ENCODE measurements at places on chromosomes 3 and 15.
A peak's percentile ranks its signal among the peaks of the same experiment; 100 is the strongest.

- DNase-seq = no peak
Observed at GRCh38 chr15:36584511-36584910, 5.1 kb downstream of the CDIN1 start.

DNA sequence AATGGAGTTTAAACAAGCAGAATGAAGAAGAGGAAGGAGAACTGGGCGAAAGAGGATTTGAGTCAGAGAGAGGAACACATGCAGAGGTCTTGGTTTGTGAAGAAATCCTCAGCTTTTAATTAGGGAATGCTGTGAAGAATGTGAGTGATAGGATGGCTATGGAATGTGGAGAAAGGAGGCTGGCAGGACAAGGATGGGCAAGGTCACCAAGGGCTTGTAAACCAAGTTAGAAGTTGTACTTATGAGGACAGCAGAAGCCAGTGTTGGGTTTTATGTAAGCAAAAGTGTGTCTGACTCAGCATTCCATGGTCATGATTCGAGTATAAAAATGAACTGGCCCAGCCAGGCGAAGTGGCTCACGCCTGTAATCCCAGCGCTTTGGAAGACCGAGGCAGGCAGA lies 60.0 kb upstream of the IL12A start:
- no peak for DNase-seq

DNA sequence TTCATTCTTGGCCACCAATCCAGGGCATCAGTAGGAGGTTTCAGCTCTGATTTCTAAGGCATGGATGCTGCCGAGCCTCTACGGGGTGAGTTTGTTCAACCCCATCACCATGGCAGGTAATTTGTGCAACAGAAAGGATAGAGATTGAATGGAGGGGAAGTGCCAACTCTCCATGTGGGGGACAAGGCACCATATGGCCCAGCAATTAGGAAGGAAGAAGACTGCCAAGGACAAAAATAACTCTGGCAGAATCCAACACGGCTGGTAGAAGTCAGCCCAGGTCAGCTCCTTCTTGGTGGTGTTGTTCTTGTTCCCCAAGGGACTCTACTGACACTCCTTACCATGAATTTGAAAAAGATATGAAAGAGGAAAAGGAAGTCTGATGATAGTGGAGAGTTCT lies 503.9 kb downstream of the MAGI1 start:
- DNase-seq = no peak

DNA sequence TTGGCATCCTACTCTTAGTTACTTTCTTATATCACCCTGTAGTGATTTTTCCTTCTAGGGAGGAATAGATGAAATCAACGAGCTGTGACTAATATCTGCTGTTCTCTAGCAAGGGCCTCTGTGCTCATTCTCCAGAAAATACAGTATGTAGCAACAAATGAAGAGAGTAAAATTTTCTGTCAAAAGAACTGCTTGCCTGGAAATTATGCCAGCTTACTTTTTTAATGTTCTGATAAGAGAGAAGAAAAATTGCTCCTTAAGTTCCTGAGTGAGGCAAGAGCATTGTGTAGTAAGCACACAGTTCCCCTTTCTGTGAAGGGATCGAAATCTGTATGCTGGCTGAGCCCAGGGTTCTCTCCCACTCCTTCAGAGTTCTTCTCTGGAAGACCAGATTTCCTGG lies 51.4 kb upstream of the GK5 start:
- DNase-seq = no peak

- DNase-seq = no peak
Observed at GRCh38 chr3:179068779-179069530, 2.7 kb downstream of the ZMAT3 start.

DNA sequence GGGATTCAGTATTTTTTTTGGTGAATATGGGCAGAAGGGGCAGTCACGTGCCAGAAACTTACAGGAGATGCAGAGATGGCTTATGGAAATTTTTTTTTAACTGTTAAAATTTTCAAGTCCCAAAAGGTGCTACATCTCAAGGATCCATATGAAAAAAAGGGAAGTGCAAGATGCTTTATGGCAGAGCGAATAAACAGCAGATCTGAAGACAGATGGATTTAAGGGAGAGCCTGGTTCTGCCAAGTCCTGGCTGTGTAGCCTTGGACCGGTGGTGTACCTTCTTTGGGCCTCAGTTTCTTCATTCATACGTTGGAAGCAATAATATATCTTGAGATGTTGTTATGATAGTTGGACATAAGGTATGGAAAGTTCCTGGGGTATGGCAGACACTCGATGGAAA lies 91.5 kb upstream of the ARRDC4 start:
- DNase-seq = no peak

- peak; percentile 32 for DNase-seq
Observed at GRCh38 chr3:9955067-9955502, 2.9 kb upstream of the PRRT3 start.

- no peak for DNase-seq
Observed at GRCh38 chr3:44058022-44058867, 183.4 kb upstream of the TOPAZ1 start.

GRCh38 chr3:16379838-16380237 lies 114.8 kb downstream of the OXNAD1 start:
- DNase-seq = no peak

DNA sequence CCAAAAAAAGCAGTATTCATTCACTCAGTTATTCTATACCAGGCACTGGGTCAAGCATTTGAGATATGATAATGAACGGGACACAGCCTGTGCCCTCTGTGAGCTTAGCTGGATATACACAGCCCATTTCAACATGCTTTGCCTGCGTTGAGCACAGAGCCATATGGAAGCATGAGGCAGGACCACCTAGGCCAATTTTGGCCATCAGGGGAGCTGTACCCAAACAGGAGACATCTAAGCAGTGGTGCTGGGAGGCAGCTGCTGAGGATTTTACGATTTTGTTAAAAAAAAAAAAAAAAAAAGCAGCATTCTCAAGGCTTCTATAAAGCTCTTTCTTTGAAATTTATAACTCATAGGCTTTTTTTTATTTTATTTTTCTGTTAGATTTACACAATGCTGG lies 87.2 kb upstream of the SLC2A2 start:
- no peak for DNase-seq

GRCh38 chr3:14323401-14324223 lies 78.8 kb upstream of the SLC6A6 start:
- no peak for DNase-seq

DNA sequence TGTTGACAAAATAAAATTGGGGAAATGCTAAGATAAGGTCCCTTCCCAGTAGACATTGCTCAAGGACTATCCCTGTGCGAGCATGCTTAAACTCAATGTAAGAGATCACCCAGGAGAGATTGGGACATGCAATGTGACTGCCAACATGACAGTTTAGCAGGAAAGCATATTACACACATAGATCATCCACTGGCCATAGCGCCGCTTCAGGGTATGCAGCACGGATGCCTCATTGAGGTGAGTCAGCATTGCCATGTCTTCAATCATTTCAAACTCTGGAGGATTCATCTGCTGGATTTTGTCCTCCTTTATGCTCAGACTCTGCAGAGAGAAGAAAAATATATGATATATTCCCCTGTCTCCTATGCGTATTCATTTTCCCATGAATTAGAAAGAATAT lies 8.9 kb downstream of the MYH15 start:
- no peak for DNase-seq

DNA sequence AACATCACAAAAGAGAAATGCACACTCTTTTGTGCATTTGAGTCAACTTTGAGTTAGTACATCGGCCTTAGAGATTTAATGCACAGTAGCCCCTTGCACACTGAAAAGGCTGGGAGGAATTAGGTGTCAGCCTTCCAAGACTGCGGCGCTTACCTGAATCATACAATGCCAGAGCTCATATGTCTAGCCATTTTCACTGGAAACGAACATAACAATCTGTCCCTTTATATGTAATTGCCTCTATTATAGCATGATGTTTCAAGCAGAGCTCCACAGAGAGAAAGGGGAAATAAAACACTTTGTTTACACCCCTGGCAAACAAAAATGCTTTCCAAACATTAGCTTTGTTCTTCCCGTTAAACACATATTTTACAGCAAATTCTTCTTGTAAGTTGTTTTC lies 315.7 kb upstream of the SLCO3A1 start:
- DNase-seq = no peak

DNA sequence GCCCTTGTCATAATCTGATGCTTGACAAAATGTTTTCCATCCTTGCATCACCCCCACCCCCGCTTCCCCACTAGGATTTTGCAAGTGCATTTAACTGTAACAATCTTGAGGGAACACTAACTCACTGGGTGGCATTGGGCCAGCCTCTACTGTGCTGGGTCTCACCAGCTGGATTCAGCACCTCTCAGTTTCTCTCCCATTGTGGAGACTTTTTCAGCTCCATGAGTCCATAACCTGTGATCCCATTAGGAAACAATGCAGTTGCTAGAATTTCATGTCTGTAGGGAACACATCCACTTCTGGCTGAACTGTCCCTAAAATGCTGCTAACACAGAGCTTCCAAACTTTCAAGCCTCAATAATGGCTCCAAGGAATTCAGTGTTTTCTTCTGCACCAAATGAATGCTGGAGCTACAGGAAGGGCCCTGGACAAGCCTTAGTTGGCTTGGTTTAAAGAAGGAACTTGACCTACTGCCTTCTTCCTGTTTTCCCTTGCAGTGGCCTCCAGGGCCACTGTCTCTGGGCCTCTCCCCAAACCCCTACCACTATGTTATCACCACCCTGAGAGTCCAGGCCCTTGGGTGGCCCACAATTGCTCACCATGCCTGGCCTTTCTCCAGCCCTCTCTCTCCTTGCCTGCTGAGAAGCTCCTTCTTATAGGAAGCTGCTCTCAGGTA lies 15.6 kb downstream of the CYP19A1 start:
- DNase-seq = no peak

- DNase-seq = no peak
Observed at GRCh38 chr3:114660124-114660523, 366.3 kb downstream of the TIGIT start.

DNA sequence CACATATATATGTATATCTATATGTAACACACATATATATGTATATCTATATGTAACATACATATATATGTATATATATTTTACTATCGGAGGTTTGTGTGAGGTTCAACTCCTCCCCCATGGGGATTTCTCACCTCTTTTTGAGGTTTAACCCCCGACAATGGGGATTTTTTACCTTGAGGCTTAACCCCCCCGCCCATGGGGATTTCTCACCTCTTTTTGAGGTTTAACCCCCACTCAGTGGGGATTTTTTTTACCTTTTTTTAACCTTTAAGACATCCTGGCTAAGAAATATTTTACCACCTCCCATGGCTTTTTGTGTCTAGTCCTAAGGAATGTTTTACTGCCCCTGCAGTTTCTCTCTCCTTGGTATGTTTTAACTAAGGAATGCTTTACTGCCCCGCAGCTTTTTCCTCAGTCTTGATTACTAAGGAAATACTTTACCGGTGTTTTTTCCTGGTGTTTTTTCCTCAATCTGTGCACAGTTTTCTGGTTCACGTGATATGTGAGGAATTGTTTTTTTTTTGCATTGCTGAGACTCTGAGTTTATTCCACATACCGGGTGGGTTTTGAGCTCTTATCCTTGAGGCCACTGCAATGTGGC lies 185.2 kb downstream of the KLF13 start:
- no peak for DNase-seq

- no peak for DNase-seq
Observed at GRCh38 chr3:107347751-107348150, 29.5 kb upstream of the CCDC54 start.

GRCh38 chr15:98085003-98085639 lies 124.6 kb downstream of the ARRDC4 start:
- DNase-seq = no peak

- DNase-seq = no peak
Observed at GRCh38 chr15:32936283-32936918, 218.6 kb downstream of the GREM1 start.

- DNase-seq = no peak
Observed at GRCh38 chr3:106640353-106640752, 736.9 kb upstream of the CCDC54 start.

DNA sequence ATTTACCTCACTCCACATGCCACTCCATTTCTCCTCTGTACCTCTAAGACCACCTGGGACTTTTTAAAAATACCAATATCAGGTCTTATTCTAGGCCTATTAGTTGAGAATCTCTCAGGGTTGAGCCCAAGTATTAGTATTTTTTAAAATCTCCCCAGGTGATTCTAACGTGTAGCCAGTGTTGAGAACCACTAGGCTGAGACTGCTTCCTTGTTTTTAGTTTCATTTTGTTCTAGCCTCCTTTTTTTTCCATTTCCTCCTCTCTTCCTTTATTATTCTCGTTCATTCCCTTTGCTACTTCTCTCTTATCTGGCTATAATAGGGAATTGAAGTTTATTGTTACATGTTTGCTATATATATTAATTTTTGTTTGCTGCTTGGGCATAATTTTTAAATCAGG lies 217.8 kb upstream of the CD96 start:
- DNase-seq = no peak

- DNase-seq = no peak
Observed at GRCh38 chr3:136562026-136562425, 190.2 kb downstream of the STAG1 start.

- no peak for DNase-seq
Observed at GRCh38 chr3:15181963-15182362, 24.1 kb upstream of the CAPN7 start.

DNA sequence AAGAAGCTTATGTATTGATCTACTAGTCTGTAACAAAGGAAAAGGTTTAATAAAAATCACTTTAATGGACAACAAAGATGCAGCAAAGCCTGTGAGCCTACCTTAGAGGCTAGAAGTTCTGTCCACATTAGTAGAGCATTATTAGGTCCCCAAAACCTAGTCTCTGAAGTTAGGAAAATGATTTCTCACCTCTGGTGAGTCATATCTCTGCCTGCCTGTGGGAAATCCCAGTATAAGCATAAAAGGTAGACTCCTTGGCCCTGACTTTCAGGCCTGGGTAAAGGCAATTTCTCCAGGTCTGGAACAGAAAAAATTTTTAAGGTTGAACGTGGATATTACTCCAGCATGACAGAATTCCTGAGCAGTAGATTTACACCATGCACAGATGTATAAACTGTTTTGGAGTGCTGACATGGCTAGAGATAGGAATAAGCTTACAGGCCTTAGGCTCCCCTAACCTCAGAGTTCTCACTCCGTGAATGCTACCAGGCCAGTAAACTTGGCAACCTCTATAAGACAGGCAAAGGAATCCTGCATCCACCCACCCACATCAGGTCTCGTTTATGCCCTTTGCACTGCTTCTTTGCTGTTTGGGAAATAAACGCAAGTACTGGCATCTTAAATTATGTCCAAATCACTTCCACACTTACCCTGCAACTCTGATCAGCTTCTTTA lies 104.1 kb downstream of the SERPINI1 start:
- no peak for DNase-seq

DNA sequence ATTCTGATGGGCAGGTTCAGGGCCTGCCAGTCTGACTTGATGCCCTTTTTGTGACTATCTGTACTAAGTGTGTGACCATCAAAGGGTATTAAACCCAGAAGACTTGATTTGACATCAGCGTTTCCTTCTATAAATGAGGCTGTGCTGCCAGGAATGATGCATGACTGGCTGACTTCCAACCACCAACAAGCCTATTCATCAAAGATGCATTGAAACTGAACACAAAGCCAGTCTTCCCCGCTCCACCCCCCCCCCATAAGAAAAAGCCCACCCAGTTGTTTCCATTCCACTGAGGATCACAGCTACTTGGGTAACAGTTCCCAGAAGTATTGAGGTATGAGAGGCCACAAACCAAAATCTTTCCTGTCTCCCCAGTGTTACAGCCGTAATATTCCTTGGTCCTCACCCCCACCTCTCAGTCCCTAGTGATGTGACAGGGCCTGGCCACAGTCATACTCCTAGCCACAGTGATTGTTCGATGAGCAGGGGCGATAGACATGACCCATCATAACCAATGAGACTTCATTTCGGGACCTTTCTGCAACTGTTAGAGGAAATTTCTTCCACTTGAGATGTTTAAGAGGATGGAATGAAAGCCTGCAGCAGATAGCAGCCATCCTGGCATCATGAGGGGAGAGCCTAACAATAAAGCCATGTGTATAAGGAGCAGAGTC lies 22.6 kb downstream of the SH3BP5 start:
- no peak for DNase-seq
